ENCODE measurements at places on chromosomes 7 and 10.

DNA sequence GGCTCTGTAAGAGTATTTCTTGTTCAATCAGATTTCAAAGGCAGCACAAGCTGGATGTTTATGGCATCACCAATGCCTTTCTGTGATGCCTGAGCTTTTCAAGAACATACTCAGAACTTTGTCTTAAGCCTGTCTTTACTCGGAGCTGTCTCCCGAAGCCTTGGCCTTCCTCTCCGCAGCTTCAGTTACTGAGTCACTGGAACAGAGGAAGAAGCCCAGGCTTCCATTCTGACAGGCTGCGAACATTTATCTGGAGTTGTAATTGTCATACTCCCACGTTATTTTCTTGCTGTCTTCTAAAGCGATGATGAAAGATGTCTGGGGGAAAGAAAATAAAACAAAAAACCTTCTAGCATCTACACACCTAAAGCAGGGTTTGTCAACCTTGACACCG is 43.9 kb downstream of the GRK5 start:
- DNase-seq = no peak

DNA sequence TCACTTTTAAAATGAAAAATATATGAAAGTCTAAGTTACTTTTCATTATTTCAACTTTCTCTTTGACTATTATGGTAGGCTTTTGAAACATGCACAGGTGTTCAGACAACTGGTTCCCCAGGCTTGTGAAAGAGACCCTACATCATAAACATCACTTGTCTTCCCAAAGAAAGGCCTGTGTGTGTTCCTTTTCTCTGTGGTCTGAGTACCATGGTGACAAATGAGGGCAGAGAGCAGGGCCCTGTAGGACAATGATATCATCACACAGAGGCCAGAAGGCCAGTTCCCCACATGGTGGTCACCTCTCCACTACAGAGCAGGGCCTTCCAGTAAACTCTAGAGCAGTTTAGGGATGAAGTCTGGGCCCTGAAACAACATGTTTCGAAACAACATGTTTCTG is 288.8 kb downstream of the USP6NL start:
- no peak for DNase-seq

- DNase-seq = no peak
Measured at GRCh38 chr7:107090457-107090856, 46.0 kb downstream of the PRKAR2B start.

DNA sequence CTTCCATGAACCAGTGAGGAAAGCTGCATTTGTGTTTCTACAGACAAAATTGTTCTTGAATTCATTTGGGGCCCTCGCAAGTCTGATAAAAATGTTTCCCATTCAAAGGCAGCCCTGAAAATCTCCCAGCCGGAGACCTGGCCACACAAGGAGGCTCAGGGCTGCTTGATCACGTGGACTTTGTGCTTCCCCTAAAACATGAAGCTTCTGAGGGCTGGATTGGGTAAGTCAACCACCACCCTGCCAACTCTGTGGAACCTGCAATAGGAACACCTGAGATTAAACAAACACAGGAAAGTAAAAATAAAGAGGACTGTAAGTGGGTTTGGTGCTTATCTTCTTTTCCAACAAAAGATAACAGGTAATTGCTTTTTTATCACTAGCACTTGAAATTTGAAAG is 133.8 kb downstream of the C10orf90 start:
- DNase-seq = no peak

GRCh38 chr7:24831240-24831639 is 74.0 kb upstream of the GSDME start:
- no peak for DNase-seq

DNA sequence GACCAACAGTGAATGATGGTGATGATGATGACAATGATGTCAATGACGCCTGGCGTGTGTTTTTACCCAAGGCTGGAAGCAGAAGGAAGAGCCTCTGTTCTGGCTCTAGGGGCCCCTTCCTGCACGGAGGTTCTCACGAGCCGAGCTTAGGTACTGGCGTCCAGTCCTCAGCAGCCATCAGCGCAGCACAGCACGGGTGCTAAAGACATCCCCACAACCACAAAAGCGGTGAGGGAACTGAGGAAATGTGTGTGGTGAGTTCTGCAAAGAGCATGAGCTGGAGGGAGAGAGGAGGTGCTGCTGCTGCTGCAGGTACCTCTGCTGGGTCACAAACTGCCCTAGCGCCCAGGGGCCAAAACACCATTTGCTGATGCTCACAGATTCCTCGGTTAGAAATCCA is 81.6 kb downstream of the SFMBT2 start:
- no peak for DNase-seq

DNA sequence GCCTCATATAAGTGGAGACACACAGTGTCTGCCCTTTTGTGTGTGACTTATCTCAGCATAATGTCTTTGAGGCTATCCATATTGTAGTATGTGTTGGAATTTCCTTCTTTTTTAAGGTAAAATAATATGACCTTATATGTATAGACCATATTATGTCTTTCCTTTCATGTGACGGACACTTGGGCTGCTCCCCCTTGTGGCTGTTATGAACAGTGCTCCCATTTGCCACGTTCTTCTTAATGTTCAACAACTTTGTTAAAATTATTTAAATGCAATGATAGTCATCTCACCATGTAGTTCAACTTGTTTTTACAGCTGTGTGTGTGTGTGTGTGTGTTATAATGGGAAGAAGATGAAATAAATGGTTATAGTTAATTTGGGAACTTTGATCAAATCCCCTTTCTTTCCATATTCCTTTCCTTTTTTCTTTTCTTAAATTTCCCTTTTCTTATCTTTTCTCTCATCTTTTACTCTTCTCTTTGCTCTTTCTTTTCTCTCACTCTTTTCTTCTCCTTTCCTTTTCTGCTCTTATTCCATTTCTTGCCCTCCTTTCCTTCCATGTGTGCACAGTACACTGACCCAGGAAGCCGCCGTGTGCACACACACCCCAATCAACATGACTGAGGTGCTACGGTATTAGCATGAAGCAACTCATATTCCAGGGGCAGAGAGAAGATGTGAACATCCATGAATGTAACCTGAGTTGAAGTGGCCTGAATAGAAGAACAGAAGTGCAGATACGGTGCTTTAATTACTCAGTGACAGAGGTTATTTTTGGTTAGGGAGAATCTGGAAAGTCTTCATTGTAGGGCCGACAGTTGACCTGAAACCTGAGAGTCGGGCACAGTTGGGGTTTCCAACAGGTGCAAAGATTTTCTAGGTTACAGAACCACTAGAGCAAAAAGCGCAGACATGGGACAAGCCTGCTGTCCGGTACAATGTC is 596.6 kb downstream of the SDK1 start:
- DNase-seq = peak; percentile 14

DNA sequence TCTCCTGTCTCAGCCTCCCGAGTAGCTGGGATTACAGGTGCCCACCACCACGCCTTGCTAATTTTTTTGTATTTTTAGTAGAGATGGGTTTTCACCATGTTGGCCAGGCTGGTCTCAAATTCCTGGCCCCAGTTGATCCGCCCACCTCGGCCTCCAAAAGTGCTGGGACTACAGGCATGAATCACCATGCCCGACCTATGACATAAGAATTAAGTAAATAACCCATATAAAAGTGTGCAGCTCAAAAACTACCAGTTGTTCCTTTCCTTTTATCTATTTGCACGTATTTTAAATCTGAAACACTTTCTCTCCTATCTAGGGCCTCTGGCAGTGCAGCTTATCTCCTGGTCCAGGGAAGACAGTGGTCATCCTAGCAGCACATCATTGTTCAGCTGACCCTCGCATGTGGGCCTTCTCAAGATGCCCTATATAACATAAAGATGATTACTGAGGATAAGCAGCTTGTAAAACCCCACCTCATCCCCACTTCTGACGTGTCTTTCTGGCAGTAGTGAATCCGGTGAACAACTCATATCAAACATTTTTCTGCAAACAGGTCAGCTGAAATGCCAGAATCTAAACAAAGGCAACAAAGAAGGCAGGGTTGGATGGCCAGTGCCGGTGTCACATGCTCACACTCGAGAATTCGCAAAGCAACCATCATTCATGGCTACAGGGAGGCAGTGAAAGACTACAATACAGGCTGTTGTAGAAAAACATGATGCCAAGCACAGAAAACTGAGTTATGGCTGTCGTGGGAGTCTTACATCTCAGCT is 36.0 kb upstream of the KCNIP2 start:
- no peak for DNase-seq

DNA sequence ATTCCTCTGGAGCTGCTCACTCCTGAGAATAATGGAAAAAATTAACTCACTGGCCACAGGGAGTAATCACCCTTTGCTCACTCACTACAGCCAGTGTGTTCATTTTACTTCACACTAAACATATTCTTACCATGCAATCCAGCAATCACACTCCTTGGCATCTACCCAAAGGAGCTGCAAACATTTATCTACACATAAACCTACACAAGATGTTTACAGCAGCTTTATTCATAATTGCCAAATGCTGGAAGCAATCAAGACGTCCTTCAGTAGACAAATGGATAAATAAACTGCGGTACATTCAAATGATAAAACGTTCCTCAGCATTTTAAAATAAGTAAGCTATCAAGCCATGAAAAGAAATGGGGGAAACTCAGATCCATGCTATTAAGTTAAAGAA is 34.2 kb upstream of the POM121L12 start:
- no peak for DNase-seq

DNA sequence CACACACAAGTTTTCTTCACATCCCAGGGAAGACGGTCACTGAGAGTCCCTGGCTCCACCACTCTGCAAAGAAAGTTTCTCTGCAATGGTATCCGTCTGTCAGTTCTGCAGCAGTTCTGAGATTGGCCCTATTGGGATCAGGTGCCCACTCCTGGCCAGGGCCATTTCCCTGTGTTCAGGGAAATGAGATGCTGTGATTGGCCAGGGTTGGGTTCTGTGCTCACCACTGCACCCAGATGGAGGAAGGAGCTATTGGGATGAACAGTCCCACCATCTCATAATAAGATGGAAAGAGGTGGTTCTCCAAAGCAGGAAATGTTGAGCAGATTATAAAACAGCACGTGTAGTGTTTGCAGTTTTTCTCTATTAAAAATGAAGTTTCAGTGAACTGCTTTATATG is 13.3 kb upstream of the PIP4K2A start:
- no peak for DNase-seq

DNA sequence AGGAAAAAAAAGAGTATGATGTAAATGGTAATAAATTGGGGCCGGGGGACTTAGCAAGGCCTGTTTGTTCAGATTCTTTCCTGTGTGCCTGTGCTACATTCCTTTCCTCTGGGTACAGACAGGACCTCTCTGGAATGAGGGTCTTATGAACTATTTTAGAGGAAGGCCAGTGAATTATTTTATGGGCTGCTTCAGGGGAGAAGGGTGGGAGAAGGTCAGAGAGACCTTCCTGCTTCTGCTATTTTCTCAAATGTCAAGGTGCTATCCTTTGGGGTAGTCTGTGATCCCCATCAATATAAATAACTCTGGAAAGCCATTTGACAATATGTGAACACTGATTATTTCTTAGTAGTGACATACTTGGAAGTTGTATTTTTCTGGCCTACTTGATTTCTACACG is 426.5 kb downstream of the SH2D4B start:
- no peak for DNase-seq

DNA sequence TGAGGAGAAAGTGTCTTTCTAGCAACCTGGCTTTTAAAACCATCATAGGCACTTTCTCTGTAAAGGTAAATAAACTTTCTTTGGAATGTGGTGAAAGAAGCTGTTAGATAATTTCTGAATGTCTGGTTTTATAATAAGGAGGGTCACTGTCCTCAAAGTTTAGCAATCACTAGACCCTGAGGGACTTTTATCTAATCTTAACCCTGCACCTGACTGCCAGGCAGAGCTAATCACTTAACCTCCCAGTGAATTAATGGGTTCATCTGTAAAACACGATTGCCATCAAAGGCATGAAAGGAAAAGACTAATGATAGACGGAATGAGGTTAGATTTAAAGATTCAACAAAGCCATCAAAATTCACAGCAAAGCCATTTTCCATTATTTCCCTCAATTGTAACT is 553.8 kb downstream of the GRM8 start:
- DNase-seq = no peak

- DNase-seq = no peak
Measured at GRCh38 chr10:85098835-85099521, 770.6 kb downstream of the CCSER2 start.

DNA sequence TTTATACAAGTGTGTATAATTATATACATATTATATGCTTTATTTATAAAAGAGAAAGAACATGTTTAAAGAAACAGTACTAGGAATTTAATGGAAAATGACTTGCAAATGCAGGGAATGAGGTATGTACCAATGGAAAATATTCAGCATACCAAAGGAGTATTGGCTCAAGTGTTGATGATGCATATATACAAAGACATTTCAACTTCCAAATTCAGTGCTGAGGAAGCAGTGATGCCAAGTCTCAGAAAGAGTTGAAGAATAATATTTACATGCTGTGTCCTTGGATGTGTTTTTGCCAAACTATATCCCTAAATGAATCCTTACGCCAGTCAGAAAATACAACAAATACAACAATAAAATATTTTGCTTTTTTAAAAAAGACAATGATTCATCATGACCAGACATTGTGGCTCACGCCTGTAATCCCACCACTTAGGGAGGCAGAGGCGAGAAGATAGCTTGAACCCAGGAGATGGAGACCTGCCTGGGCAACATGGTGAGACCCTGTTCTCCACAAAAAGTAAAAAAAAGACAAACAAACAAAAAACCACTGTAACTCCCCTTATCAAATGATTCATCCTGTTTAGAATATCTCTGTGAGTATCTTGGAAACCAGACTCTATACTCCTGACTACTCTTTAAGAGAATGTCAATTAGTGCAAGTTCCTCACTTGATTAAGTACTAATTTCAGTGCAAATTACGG is 157.2 kb downstream of the CHRM2 start:
- DNase-seq = no peak

DNA sequence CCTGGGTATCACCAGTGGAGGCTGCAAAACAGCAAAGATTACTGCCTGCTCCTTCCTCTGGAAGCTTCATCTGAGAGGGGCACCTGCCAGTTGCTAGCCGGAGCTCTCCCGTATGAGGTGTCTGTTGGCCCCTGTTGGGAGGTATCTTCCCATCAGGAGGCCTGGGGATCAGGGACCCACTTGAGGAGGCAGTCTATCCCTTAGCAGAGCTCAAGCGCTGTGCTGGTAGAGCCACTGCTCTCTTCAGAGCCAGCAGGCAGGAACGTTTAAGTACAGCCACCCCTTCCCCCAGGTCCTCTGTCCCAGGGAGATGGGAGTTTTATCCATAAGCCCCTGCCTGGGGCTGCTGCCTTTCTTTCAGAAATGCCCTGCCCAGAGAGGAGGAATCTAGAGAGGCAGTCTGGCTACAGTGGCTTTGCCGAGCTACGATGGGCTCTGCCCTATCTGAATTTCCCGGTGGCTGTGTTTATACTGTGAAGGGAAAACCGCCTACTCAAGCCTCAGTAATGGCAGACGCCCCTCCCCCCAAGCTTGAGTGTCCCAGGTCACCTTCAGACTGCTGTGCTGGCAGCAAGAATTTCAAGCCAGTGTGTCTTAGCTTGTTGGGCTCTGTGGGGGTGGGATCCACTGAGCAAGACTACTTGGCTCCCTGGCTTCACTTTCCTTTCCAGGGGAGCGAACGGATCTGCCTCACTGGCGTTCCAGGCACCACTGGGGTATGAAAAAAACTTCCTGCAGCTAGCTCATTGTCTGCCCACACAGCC is 19.6 kb downstream of the SEMA3E start:
- DNase-seq = no peak

GRCh38 chr7:98276241-98276761 is 5.2 kb upstream of the BRI3 start:
- DNase-seq = no peak

- no peak for DNase-seq
Measured at GRCh38 chr7:75988568-75989499, 5.6 kb downstream of the TMEM120A start.
